Brain (organoid and tissue), 16 donors: ENCODE measurements at places on chromosomes 4 and X.

DNA sequence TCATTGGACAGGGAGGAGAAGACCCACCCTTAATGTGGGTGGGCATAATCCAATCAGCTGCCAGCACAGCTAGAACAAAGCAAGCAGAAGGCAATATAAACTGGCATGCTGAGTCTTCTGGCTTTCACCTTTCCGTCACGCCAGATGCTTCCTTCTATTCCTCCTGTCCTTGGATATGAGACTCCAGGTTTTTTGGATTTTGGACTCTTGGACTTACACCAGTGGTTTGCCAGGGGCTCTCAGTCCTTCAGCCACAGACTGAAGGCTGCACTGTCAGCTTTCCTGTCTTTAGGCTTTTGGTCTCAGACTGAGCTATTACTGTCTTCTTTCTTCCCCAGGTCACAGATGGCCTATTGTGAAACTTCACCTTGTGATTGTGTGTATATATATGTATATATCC, 32.2 kb upstream of the UGT2B4 start:
- no peak for DNase-seq

DNA sequence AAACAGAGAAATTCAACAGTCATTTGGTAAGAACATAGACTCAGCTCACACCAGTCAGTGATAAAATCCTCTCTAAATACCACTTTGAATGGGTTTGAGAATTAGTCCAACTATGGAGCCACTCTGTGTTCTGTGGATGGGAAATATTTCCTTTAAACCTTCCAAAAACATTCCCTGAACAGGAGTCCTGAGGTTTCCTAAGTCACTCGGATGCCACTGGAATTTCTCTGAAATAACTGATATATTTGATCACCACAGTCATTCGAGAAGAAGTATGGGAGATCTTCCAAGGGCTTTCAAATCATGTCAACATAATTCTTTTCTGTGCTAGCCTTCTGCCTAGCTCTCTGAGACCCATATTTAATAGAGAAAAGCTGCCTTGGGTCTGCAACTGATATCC, 958.6 kb downstream of the STIM2 start:
- no peak for DNase-seq

- no peak for DNase-seq
Measured at GRCh38 chr4:152778656-152779512, 646 bp downstream of the TIGD4 start.

- no peak for DNase-seq
Measured at GRCh38 chr4:79325864-79326328, at the start of gene NAA11. Gene NAA11, minus strand, starts transcription at chr4:79326061. Its CDS starts 184 bp downstream, at chr4:79325877.

- no peak for DNase-seq
Measured at GRCh38 chrX:13092455-13092941, 48.1 kb upstream of the FAM9C start.

DNA sequence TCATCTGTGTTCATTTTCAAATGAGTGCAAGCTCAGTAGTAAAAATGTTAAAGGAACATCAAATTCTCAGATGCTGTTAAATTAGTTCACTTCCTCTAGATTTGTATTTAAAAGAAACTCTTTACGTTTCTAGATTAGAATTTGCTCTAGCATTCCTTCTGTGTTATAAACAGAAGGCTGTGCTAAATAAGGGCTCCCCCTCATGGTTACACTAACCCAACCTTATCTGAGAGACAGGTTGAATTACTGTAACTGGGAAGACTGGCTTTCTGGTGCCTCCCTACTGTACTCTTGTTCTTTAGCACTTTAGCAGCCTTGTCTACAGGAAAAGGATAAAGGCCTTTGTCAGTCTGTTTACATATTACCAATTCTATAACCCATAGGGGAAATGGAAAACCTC, 56.8 kb downstream of the RXFP1 start:
- DNase-seq: no peak

- DNase-seq: no peak
Measured at GRCh38 chr4:100084892-100085291, 105.4 kb downstream of the DDIT4L start.

- peak; percentile 91 for DNase-seq
Measured at GRCh38 chr4:150010525-150011126, 67.6 kb upstream of the DCLK2 start.

GRCh38 chr4:152591396-152591795, 55.5 kb upstream of the FBXW7 start:
- DNase-seq: peak; percentile 64

- no peak for DNase-seq
Measured at GRCh38 chr4:119765469-119765868, 136.9 kb upstream of the PDE5A start.

DNA sequence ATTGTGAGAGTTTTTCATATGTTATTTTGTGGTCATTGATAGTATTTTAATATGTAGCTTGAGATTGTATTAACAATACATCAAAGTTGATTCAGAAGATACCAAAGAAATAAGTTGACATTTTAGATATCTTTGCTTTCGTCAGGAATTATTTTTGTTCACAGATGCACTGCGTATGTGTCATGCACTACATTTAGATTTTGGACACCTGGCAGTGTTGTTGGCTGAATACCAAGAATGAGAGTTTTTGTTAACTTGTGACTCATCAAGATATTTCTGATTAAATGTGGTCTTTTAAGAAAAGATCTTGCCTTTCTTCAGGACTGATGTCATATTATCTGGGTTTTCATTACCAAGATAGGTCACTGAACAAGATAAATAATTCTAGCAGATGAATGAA, 633.4 kb downstream of the CENPC start:
- DNase-seq: no peak

DNA sequence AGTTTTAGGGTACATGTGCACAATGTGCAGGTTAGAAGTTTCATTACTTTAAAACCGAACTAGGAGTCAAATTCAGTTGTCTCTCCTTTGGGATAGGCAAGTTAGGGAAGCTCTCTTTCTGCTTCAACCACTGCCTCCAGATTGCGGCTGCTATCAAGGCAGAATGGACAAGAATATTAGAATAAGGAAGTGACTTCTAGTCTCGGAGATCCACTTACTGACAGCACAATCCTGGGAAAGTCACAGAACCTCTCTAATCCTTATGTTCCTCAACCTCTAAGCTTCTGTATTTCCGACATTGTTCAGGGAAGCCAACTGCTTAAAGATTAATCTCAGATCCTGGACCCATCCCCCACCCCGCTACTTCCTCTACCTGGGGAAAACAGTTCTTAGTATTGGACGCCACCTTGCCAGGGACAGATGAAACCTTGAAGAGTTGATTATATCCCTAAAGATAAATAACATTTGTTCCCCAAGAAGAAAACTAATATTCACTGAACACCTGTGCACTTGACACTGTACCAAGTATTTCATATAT, 2.1 kb downstream of the NUP62CL start:
- no peak for DNase-seq

- no peak for DNase-seq
Measured at GRCh38 chr4:953574-953915, 19.8 kb downstream of the DGKQ start.

GRCh38 chrX:108426262-108426661, 12.0 kb downstream of the COL4A6 start:
- no peak for DNase-seq
